A549 treated with AZD2906 at 1 μM for 4 hours (cell line): ENCODE measurements at places on chromosomes 11 and 22. TPM values are rescaled to one million over a fixed set of nuclear protein-coding genes. Genes with fewer than 3 reads are reported as not detected.

The PKP3 gene
- total RNA-seq, result 30.1 to 40.1 TPM (median 38.2 TPM) in 5 replicates

The GAL3ST1 gene
- total RNA-seq, result 7.8 to 12.2 TPM (median 10.9 TPM) in 5 replicates

The MFNG gene
- 0.70 to 1.7 TPM (median 1.4 TPM) in 5 replicates for total RNA-seq

The CDON gene
- total RNA-seq, result 1.6 to 2.6 TPM (median 1.9 TPM) in 5 replicates

The LRRC56 gene
- total RNA-seq, result 0.65 to 1.1 TPM (median 0.94 TPM) in 5 replicates

The OR8G5 gene
- not detected in 5 replicates for total RNA-seq

The B3GAT3 gene
- total RNA-seq, result 44.5 to 55.6 TPM (median 54.8 TPM) in 5 replicates

The TMPRSS13 gene
- total RNA-seq, result 0.02 TPM in 1 of 5 replicates, not detected in the others

The RTN4R gene
- 7.7 to 16.3 TPM (median 13.8 TPM) in 5 replicates for total RNA-seq

The OR6A2 gene
- not detected in 5 replicates for total RNA-seq

The CHRNA10 gene
- total RNA-seq, result 0.60 to 1.7 TPM (median 1.1 TPM) in 5 replicates

The JAML gene
- total RNA-seq, result not detected in 5 replicates

The IGLL5 gene
- total RNA-seq, result not detected in 5 replicates

The PYGM gene
- total RNA-seq, result 0.23 to 0.52 TPM (median 0.27 TPM) in 5 replicates

The CELSR1 gene
- total RNA-seq, result 24.1 to 32.1 TPM (median 30.4 TPM) in 5 replicates

The IFTAP gene
- total RNA-seq, result 14.9 to 16.7 TPM (median 16.3 TPM) in 5 replicates

The CADM1 gene
- total RNA-seq, result 19.0 to 24.8 TPM (median 22.4 TPM) in 5 replicates

The RAG2 gene
- total RNA-seq, result not detected in 5 replicates

The FAM227A gene
- 0.38 to 0.68 TPM (median 0.60 TPM) in 5 replicates for total RNA-seq

The ARHGAP20 gene
- total RNA-seq, result 0.02 to 0.07 TPM (median 0.04 TPM) in 4 of 5 replicates, not detected in the other

The SLC22A25 gene
- total RNA-seq, result not detected in 5 replicates

The NCF4 gene
- total RNA-seq, result 0.06 to 0.26 TPM (median 0.08 TPM) in 5 replicates

The BAIAP2L2 gene
- total RNA-seq, result 5.1 to 8.5 TPM (median 8.0 TPM) in 5 replicates

The CNIH2 gene
- 2.1 to 3.0 TPM (median 2.3 TPM) in 5 replicates for total RNA-seq

The RHOD gene
- 32.5 to 52.9 TPM (median 48.2 TPM) in 5 replicates for total RNA-seq

The BCO2 gene
- total RNA-seq, result 0.70 to 1.5 TPM (median 0.96 TPM) in 5 replicates

The CYTH4 gene
- 0.49 to 0.79 TPM (median 0.59 TPM) in 5 replicates for total RNA-seq

The RASSF7 gene
- 48.7 to 64.3 TPM (median 60.3 TPM) in 5 replicates for total RNA-seq

The PDE2A gene
- total RNA-seq, result 1.2 to 2.1 TPM (median 1.9 TPM) in 5 replicates

The RASGRP2 gene
- total RNA-seq, result 0.94 to 2.3 TPM (median 2.0 TPM) in 5 replicates

The GALNT18 gene
- 30.9 to 36.0 TPM (median 32.8 TPM) in 5 replicates for total RNA-seq

The CARNS1 gene
- 0.12 to 0.21 TPM (median 0.13 TPM) in 5 replicates for total RNA-seq

The CBY1 gene
- total RNA-seq, result 14.8 to 17.1 TPM (median 15.5 TPM) in 5 replicates

The NEFH gene
- total RNA-seq, result 0.08 to 0.19 TPM (median 0.12 TPM) in 5 replicates

The PHOX2A gene
- total RNA-seq, result not detected in 5 replicates

The PATZ1 gene
- 18.5 to 21.9 TPM (median 21.2 TPM) in 5 replicates for total RNA-seq

The FREY1 gene
- 0.29 to 0.53 TPM (median 0.34 TPM) in 5 replicates for total RNA-seq

The LUZP2 gene
- not detected in 5 replicates for total RNA-seq

The RFPL2 gene
- 0.08 to 0.20 TPM (median 0.12 TPM) in 5 replicates for total RNA-seq

The DENND6B gene
- 2.4 to 3.6 TPM (median 3.2 TPM) in 5 replicates for total RNA-seq

The TMEM132A gene
- 91.8 to 138 TPM (median 121 TPM) in 5 replicates for total RNA-seq

The EFCAB6 gene
- total RNA-seq, result 0.28 to 0.70 TPM (median 0.42 TPM) in 5 replicates

The OR8B4 gene
- not detected in 5 replicates for total RNA-seq

The RRAS2 gene
- total RNA-seq, result 56.1 to 62.6 TPM (median 58.4 TPM) in 5 replicates

The TP53I11 gene
- total RNA-seq, result 33.3 to 45.3 TPM (median 44.4 TPM) in 5 replicates

The MPPED2 gene
- total RNA-seq, result not detected in 5 replicates
